Skeletal muscle tissue (tissue), 5 donors: ENCODE measurements at places on chromosomes 5 and 9. TPM values are rescaled to one million over a fixed set of nuclear protein-coding genes. Genes with fewer than 3 reads are reported as not detected.

The PCDHA9 gene
- total RNA-seq: 0.52 TPM

The NANS gene
- total RNA-seq: 32.4 TPM

The ADRA1B gene
- total RNA-seq: under 0.01 TPM

The DDX4 gene
- not detected for total RNA-seq

The AGXT2 gene
- total RNA-seq: not detected

The TGFBI gene
- 204 TPM for total RNA-seq

The SUSD3 gene
- total RNA-seq: 2.6 TPM

The SIMC1 gene
- total RNA-seq: 7.3 TPM

The CTNND2 gene
- 0.52 TPM for total RNA-seq

The PCDHGA1 gene
- total RNA-seq: 0.52 TPM

The CCDC171 gene
- 5.7 TPM for total RNA-seq

The THOC3 gene
- total RNA-seq: 18.3 TPM

The MYMK gene
- total RNA-seq: 8.9 TPM
